ENCODE measurements at places on chromosomes 1 and 21. TPM values are rescaled to one million over a fixed set of nuclear protein-coding genes. Genes with fewer than 3 reads are reported as not detected.
A peak's percentile ranks its signal among the peaks of the same experiment; 100 is the strongest.

DNA sequence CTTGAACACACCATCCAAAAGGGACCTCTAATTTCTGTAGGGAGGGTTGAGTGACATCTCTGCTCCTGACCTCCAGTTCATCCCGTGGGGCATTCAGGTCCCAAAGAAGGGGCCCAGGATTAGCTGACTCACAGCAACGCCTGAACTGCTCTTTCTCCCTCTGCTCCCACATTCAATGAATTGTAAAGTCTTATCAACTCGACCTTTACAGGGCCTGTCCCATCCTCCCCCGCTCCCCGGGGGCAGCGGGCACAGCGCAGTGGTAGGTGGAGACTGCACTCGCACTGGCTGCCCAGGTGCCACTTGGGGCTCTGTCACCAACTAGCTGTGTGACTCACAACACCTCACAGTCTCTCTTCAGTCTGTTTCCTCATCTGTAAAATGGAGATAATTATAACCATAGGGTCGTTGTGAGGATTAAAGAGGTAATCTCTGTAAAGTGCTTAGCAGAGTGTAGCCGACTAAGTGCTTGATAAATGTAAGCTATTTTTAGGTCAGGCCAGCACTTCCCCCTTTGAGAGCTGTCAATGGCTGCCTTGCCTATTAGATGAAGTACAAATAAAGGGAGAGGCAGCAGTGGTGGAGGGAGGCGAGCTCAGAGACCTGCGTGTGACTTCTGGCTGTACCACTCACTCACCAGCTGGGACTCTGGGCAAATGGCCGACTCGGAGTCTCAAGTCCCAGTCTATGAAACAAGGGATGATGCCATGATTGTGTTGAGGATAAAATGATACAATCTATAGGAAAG is 637 bp upstream of the MYBPHL start:
- no peak for DNase-seq

- no peak for DNase-seq
Measured at GRCh38 chr21:31371715-31372470, 27.8 kb upstream of the TIAM1 start.

Gene PLPPR5
- not detected for total RNA-seq

Gene PTGFR
- total RNA-seq = 1.0 TPM

DNA sequence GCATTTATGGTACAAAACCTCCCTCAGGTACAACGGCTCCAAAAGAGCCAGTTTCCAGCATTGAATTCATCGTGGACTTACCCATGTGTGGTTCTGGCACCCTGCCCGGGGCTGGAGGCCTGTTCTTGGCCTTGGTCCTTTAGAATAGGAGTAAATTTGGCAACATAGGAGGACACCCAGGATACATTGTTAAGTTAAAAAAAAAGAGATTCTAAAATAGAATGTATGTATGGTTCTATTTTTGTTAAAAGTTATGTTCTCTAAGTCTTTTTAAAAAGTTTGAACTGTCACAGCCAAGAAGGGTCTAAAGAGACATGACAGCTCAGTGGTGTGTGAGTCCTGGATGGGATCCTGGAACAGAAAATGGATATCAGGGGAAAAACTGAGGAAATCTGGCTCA is 25.9 kb downstream of the EPHX1 start:
- peak; percentile 76 for DNase-seq

DNA sequence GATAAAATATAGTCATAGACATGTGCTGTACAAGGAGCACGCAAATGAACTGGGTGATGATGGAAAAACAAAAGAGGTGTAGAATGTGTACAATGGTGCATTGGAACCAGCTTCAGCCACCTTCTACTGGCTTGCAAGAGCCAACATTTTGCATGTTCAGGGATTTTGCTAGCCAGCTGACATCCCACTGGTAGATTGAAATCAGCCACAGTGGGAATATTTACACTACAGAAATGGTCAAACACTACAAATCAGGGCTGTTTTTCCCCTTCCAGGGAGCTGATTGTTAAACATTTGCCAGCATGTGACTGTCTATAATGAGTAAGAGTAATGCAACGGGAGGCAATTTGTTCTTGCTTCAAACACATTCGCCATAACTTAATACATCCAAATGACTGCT is 23.2 kb downstream of the PMVK start:
- DNase-seq = no peak

DNA sequence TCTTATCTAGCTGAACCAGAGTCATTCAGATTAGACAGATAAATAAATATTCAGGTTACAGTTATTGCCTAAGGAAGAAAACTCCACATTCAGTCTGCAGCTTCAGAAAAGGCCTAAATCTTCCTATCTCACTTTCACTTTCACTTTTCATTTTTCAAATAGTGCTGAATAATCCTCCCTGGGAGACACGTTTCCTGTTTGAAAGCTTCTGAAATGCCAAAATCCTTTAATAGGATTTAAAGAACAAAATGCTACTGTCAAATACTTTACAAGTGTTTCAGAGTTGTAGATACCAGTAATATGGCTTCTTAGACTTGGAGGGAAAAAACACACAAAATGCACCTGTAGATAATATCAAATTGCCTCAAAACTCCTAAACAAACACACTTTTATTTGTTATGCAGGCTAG is 3.9 kb downstream of the PSMB2 start:
- no peak for DNase-seq

Gene S100B
- 1.0 TPM for total RNA-seq

GRCh38 chr21:26140164-26140579 is 30.4 kb downstream of the APP start:
- no peak for DNase-seq

- no peak for DNase-seq
Measured at GRCh38 chr1:230614121-230614520, 28.2 kb upstream of the COG2 start.

DNA sequence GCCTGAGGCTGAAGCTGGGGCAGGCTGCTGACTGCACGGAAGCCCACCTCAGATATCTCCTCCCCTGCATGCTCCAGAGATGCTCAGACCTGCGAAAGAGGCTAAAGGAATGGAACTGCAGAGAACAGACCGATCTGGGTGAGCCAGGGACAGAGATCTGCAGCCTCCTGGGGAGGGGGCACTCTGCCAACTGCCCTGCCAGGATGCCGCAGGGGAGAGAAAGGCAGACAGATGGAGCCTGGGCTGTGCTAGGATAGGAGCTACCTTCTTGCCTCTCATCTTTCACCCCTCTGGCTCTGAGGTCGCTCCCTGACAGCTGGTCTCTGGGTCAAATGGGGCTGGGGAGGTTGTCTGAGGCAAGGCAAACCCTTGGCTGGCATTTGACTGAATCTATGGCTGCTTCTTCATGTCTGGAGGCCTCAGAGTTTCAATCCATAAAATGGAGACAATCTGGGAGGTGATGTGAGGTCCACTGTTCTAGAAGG is 238.2 kb downstream of the GRIK3 start:
- no peak for DNase-seq

GRCh38 chr1:167365360-167365759 is 144.7 kb downstream of the POU2F1 start:
- no peak for DNase-seq

DNA sequence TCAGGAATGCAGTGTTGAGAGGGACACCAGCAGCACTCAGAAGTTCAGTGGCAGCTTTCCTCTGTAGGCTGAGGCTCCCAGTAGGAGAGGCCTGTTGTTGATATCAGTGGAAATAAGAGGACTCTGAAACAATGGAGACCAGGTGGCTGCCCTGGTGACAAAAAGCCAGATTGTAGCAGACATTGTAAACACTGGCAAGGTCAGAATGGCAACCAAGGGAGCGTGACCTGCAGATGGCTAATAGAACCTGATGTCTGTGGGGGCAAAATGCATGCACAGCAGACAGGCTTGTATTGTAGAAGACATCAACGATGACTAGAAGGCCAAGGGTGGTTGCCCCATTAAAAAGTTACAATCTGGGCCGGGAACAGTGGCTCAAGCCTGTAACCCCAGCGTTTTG is 53.1 kb upstream of the GPR37L1 start:
- DNase-seq = peak; percentile 33

- DNase-seq = no peak
Measured at GRCh38 chr1:155043301-155043702, 7.8 kb upstream of the ADAM15 start.

Gene SEMA4A
- total RNA-seq = 3.1 TPM

- no peak for DNase-seq
Measured at GRCh38 chr1:157249739-157250138, 111.5 kb upstream of the ETV3 start.

DNA sequence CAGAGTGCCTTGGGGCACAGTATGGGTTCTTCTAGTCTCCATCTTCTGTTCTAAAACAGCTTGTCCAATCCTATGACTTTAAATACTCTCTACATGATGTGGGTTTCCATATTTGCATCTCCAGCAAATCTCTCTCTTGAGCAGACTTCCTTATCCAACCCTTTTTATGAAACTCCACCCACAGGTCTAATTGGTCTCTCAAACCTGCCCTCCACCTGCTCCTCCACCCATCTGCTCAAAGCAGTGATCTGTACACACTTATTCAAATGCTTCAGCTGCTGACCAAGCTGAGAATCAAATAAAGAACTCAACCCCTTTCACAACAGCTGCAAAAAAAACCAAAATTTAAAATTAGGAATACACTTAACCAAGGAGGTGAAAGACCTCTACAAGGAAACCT is 11.5 kb downstream of the MCOLN2 start:
- DNase-seq = no peak

- peak; percentile 28 for DNase-seq
Measured at GRCh38 chr1:37602750-37603694, 7.3 kb upstream of the GNL2 start.

- DNase-seq = no peak
Measured at GRCh38 chr1:175863299-175864050, 120.1 kb upstream of the TNR start.

DNA sequence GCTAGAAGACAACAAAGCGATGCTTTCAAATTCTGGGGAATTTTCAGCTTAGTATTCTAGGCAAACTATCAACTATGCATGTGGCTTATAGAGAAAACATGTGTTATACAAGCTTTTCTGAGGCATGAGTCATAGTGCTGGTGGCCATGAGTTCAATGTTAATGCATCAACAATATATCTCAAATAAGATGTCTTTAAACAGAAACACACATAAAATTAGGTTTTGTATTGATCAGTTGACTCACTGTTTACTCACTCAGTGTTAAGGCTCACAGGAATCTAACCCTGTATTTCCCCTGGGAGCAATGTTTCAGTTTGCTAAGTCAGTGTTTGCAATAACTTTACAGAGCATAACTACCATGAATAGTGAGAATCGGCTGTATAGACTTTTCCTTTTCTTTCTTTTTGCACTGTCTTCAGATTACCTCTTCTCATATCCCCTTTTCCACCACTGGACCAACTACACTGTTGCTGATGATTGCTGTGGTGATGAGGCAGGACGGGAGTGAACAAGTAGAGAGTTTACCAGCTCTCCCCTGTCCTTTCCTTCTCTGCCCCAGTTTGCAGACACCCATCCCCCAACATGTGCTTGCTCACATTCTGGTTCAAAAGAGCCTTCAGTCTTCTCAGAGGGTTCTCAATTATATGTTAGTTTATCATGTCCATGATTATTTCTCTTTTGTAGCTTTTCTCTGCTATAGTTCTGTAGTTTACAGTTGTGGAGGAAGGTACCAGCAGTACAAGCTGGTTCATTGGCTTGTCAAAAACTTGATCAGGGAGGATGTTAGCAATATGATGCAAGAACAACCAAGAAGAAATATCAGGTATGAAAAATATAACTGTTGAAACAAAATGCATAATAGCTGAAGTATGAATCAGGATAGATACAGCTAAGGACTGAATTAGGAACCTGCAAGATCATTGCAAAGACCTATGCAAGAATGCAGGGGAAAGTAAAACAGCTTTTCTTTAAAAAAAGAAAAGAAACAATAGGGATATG is 23.9 kb downstream of the CD2 start:
- no peak for DNase-seq

- DNase-seq = no peak
Measured at GRCh38 chr21:27953340-27954045, 986.6 kb upstream of the ADAMTS5 start.

Gene ATAD3C
- total RNA-seq = 4.3 TPM

- DNase-seq = no peak
Measured at GRCh38 chr21:25405984-25406383, 201.3 kb downstream of the MRPL39 start.

Gene DRAXIN
- total RNA-seq = 0.09 TPM
